HL-60 (cell line): ENCODE measurements at places on chromosomes 13 and 19.

DNA sequence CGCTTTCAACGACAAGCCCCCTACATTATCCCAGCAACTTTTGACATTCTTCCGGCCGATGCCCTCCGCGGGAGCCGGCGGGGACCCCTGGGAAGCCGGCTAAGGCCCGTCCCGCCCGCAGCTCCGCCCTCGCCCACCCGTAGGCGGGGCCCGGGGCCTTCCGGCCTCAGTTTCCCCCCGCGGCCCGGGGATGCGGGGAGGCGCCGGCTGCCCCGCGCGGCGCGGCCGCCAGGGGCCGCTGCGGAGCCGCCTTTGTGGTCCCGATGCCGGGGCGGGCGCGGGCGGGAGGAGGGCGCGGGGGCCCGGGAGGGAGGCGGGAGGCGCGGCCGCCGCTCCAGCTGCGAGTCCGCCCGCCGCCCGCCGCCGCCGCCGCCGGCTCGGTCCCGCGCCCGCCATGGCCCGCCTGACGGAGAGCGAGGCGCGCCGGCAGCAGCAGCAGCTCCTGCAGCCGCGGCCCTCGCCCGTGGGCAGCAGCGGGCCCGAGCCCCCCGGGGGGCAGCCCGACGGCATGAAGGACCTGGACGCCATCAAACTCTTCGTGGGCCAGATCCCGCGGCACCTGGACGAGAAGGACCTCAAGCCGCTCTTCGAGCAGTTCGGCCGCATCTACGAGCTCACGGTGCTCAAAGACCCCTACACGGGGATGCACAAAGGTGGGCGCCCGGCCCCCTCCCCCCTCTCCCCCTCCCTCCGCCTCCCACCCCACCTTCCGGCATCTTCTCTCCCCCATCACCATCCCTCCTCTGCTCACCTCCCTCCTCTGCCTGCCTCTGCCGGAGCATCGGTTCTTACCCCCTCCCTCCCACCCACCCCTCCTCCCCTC is at the start of gene CELF5:
Gene CELF5, plus strand, starts transcription at position 316 of the 823 bp plus-strand sequence. Its CDS starts 79 bp downstream, at position 395.
- no peak for DNase-seq

DNA sequence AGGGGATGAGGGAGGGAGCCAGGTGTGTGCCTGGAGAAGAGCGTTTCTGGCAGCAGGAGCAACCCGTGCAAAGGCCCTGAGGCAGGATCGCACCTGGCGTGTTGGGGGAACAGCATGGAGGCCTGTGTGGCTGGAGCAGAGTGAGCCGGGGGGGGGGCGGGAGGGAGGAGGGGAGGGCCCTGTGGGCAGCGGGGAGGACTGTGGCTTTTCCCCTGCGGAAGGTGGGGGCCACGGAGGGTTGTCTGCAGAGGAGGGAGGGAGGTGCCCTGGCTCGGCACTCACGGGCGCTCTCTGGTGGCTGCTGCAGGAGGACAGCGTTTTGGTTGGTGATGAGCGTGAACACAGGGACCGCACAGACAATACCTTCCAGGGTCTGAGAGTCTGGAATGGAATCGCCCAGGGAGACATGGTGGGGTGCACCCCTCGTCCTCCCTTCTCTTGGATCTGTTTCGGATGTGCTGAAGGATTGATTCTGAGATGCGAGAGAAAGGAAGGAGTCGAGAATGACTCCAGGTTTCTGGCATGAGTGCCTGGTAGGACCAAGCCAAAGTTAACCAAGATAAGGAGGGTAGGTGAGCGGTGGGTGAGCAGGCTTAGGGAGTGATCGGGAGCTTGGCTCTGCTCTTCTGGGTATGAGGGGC is 6.5 kb downstream of the RAB11B start:
- DNase-seq = peak; percentile 42

DNA sequence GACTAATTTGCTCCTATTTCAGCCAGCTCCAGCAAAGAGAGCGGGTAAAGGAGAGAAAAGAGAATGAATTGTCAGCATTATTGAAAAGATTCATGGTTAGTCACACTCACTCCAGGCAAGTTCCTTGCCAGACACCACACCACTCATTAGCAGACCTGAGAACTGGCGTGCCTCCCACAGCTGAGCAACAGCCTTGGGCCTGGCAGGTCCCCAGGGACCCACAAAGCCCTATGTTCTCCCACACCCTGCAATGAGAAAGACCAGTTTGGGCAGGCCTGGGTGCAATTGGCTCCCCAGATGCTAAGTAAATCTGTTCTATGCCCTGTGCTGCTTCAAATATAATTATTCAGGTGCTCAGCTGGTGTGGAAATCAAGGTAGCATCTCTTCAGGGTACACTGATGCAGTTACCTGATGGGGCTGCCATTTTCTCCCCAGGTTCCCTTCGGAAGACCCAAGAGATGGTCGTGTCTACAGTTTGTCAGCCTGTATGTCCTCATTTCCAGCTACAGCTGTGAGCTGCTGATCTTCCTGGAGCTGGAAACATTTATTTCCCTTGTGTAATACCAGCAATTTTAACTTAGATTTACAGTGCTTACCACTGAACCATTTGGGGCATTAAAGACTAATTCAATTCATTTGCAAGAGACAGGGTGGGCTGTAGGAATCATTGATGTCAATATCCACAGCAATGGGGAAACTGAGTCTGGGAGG is 405.0 kb downstream of the COG6 start:
- no peak for DNase-seq

DNA sequence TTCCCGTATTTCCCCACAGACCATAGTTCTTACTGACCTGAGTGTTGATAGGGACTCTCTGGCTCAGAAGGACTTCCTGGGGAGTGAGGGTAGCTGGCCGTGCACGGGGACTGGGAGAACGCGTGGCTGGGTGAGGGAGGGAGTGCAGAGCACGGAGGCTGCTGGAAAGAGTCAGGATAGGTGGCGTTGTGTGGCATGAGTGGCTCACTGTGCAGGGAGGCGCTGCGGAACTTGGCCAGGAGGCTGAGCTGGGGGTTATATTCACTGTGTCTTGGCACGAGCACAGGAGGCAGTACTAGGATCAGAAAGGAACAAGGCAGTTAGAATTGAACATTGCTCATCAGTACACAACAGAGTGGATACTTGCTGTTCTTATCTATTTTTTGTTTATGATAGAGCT is 47.4 kb downstream of the SMAD9 start:
- DNase-seq = no peak

DNA sequence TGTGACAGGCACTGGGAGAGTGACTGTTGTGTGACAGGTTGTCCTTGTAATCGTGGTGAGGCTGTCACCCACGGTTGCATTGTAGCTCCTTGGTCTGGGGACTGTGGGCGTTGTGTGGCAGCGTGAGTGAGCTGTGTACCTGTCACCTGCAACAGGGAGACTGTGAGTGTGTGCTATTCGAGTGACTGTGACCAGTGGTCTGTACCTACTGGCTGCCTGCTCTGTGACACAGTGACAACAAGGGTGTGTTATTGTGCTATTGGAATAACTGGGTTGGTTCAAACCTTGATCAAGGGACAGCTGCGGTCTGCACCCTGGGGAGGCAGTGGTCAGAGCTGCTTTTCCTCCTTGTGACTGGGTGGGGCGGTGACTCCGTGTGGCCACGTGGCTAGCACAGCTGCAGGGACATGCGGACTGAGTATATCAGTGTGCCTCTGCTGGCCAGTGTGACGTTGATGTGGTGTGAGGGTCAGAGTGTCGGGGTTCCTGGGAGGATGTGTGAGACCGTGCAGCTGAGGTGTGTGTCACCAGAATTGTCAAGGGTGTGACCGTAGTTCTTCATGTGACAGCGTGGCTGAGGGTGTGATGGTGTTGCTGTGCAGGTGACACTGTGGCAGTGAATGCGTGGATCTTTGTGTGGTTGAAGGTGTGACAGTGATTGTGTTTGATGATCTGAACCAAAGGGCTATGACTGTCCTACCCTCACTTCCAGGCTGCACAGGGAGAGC is 10.1 kb upstream of the NFIX start:
- no peak for DNase-seq

- DNase-seq = peak; percentile 49
These were observed 6.7 kb upstream of the PCDH17 start for GRCh38 chr13:57624565-57625435.

DNA sequence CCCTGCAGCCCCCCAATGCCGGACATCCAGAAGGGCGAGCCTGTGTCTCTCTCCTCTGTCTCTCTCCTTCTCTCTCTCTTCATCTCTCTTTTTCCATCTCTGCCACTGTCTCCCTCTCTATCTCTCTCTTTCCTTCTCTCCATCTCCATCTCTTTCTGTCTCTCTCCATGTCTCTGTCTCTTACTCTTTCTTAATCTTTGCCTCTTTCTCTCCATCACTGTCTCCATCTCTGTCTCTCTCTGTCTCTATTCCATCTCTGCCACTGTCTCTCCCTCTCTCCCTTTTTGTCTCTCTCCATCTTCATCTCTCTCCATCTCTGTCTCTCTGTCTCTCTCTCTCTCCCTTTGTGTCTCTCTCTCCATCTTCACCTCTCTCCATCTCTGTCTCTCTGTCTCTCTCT is 25.7 kb upstream of the TCF3 start:
- DNase-seq = no peak

GRCh38 chr13:64529874-64530485 is 2700.2 kb downstream of the PCDH9 start:
- no peak for DNase-seq

- no peak for DNase-seq
These were observed 78.7 kb upstream of the FAM216B start for GRCh38 chr13:42702716-42703115.
